ENCODE measurements at places on chromosomes 2 and 18. TPM values are rescaled to one million over a fixed set of nuclear protein-coding genes. Genes with fewer than 3 reads are reported as not detected.

GRCh38 chr18:67954594-67954993, 438.1 kb upstream of the DSEL start:
- no peaks in the 10 kb centered on the region for H3K4me1 ChIP-seq
- no peak for DNase-seq

DNA sequence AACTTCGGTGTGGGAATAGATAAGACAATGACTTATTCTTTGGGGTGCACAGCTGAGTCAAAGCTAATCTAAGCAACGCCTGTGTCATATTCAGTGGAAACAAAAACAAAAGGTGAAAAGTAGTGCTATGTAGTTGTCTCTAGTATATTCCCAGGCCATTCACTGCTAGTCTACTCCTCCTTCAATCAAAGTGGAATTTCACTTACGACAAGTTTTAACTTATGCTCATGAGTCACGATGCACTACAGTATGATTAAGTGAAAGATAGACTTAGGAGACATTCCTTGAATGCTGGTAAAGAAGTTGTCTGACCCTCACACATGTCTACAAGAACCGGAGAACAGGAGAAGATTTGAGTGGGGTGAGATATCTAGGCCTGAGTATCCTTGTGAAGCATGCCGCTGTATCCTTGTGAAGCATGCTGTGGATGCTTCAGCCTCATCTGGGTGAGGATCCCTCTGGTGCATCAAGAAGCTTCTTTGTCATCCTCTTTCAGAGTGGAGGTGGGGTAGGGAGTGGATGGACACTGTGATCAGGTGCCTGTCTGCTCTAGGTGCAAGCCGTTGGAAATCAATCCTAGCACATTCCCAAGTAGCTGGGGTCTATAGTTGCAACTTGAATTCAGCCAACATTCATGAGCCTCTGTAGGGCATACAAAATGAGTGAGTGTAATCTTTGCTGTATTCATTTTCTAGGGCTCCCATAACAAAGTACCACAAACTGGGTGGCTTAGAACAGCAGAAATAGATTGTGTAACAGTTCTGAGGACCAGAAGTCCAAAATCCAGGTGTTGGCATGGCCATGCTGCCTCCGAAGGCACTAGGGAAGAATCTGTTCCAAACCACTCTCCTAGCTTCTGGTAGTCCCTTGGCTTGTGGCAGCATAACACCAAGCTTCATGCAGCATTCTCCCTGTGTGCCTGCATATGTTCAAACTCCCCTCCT, 173.5 kb upstream of the FN1 start:
- no peak for DNase-seq
- H3K27ac ChIP-seq, result no peak overlapping the region
- H3K27me3 ChIP-seq, result no peaks in the 10 kb centered on the region
- peaks cover 28% of the 10 kb centered on the region for H3K4me1 ChIP-seq
- H3K36me3 ChIP-seq, result no peaks in the 10 kb centered on the region

- no peak overlapping the region for H3K27ac ChIP-seq
- H3K36me3 ChIP-seq, result peaks cover 3% of the 10 kb centered on the region
- H3K4me3 ChIP-seq, result no peak overlapping the region
- peaks cover 45% of the 10 kb centered on the region for H3K4me1 ChIP-seq
Observed at GRCh38 chr18:35045806-35046205, 4.6 kb downstream of the MAPRE2 start.

GRCh38 chr2:204920776-204921175, 375.5 kb downstream of the PARD3B start:
- no peak for DNase-seq
- H3K4me1 ChIP-seq, result no peaks in the 10 kb centered on the region
- H3K4me3 ChIP-seq, result no peak overlapping the region
- H3K27me3 ChIP-seq, result no peaks in the 10 kb centered on the region

- no peak overlapping the region for H3K27ac ChIP-seq
- H3K4me1 ChIP-seq, result peaks cover 4% of the 10 kb centered on the region
- peaks cover 7% of the 10 kb centered on the region for H3K27me3 ChIP-seq
- no peak overlapping the region for H3K4me3 ChIP-seq
Observed at GRCh38 chr18:79870301-79871025, 72.7 kb downstream of the KCNG2 start.

The SAG gene
- 0.43 TPM for total RNA-seq

The SLC38A11 gene
- total RNA-seq, result 13.4 TPM

Data from type B pancreatic cell (in vitro differentiated cells).